ENCODE measurements at places on chromosomes 7 and 10.

- no peak for DNase-seq
Observed at GRCh38 chr10:49446031-49446430, 50.1 kb upstream of the DRGX start.

GRCh38 chr7:110813986-110814385, 276.9 kb upstream of the LRRN3 start:
- no peak for DNase-seq

- peak; percentile 89 for DNase-seq
Observed at GRCh38 chr7:105589356-105590077, 8.2 kb upstream of the EFCAB10 start.

GRCh38 chr7:42232275-42232674, 4.7 kb downstream of the GLI3 start:
- no peak for DNase-seq

- DNase-seq = no peak
Observed at GRCh38 chr7:157436763-157437480, 100.1 kb downstream of the DNAJB6 start.

DNA sequence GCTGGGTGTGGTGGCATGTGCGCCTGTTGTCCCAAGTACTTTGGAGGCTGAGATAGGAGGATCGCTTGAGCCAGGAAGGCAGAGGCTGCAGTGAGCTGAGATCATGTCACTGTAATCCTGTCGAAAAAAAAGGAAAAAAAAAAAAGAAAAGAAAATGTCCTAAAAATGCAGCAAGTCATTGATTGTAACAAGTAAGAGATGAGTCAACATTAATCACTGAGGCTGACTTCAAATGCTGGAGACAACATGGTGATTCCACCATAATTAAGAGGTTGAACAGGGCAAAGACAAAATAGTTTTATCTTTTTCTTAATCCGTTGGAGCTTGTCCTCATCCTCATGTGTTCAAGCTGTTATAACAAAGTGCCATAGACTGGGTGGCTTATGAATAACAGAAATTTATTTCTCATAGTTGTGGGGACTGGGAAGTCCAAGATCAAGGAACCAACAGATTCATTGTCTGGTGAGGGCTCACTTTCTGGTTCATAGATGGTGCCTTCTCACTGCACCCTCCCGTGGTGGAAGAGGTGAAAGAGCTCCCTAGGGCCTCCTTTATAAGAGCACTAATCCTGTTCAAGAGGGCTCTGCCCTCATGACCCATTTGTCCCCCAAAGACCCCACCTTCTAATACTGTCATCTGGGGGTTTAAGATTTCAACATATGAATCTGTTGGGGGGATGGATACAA, 60.3 kb downstream of the TBXAS1 start:
- DNase-seq = no peak

- no peak for DNase-seq
Observed at GRCh38 chr10:67936416-67936815, 52.0 kb downstream of the SIRT1 start.

DNA sequence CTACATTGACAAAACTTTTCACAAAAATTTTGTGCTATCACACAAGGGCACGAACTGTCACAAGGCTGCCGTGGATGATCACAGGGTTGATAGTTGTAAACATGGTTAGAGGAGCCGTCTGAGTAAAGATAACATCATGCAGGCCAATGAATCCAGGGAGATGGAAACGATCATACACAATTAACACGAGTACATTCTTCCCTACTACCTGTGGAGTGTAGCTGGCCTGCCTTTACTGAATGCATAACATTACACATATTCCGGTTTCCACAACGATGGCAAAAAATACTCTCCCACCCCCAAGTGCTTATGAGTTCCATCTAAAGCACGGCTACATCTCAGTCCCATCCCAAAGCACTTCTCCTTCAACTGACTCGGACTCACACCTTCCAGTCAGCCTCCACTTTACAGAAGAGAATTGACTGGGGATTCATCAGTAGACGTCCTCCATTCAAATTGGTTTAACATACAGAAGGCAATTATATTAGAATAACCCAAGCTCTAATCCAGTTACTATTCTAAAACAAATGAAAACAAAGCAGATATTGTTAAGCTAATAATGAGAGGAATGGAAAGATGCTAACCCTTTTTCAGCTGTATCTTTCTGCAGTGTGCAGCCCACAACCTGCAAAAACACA, 69.0 kb downstream of the EZH2 start:
- DNase-seq = no peak

DNA sequence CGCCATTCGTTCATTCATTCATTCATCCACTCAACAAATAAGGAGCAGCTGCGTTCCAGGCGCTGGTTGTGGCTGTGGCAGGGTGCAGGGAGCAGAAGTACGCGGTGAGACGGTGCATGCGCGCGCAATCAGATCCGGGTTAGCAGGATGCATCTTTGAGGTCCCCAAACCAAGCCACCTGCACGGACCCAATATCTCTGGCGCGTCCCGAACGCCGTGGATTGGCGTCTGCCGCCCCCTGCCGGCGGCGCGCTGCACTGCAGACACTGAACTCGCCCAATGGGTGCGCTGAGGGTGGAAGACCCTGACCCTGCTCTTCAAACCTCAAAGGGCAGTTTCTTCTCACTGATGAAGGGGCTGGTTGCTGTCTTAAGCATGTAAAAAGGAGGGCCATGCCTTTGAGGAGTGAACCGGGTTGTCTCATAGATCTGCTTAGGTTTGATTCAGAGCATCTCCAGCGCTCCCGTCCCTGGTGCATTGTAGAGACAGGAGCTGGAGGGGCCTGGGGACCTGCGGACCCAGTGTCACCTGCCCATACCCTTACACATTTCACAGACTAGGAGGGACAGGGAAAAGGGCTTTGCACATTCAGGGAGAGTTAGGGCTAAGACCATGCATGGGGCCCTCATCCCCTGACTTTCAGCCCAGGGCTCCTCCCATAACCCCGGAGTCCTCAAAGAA, 102.5 kb downstream of the RAMP3 start:
- DNase-seq = no peak

DNA sequence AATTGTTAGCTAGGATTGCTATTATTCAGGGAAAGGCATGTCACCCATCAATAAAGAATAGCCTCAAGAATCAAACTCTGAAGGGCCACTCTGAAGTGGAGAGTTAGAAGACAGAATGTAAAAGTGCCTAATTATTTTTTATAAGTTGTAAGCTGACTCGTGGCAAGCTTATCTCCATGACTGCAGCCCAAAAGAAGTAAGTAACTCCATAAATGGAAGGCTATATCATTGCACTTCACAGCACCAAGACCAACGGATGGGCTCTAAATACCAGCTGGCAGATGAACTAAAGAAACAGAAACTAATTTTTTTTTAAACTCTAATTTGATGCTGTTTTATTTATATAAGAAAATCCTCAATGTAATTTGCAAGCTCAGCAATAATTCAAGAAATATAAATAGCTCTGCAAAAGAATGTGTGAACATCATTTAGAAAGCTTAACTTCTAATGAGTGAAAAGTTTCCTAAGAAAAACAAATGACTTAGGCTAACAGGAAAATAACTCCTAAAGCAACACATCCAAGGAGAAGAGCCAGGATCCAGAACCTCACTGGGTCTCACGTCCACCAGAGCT, 165.5 kb downstream of the SNX13 start:
- peak; percentile 67 for DNase-seq

GRCh38 chr10:124742413-124743190, 1.6 kb downstream of the FAM53B start:
- no peak for DNase-seq

- DNase-seq = no peak
Observed at GRCh38 chr10:63375458-63375857, 90.3 kb downstream of the JMJD1C start.

DNA sequence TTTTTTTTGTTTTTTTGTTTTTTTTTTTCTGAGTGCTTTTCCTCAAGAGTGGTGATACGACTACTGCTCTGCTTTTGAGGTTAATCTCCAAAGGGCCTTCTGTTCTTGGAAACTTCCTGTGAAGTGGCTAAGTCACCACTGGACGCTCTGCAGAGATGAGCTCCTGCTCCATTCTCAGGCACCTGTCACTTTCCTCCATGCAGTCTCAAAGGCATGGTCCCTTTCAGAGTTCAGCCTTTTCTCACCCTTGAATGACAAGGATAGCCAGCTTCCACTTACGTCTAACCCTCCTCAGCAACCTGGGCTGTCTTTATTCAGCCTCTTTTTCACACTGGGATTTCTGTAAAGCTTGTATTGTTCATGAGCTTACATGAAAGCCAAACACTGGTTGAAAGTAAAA, 65.8 kb downstream of the BMPER start:
- DNase-seq = no peak

- DNase-seq = no peak
Observed at GRCh38 chr10:100522107-100522801, 2.6 kb upstream of the SEC31B start.

DNA sequence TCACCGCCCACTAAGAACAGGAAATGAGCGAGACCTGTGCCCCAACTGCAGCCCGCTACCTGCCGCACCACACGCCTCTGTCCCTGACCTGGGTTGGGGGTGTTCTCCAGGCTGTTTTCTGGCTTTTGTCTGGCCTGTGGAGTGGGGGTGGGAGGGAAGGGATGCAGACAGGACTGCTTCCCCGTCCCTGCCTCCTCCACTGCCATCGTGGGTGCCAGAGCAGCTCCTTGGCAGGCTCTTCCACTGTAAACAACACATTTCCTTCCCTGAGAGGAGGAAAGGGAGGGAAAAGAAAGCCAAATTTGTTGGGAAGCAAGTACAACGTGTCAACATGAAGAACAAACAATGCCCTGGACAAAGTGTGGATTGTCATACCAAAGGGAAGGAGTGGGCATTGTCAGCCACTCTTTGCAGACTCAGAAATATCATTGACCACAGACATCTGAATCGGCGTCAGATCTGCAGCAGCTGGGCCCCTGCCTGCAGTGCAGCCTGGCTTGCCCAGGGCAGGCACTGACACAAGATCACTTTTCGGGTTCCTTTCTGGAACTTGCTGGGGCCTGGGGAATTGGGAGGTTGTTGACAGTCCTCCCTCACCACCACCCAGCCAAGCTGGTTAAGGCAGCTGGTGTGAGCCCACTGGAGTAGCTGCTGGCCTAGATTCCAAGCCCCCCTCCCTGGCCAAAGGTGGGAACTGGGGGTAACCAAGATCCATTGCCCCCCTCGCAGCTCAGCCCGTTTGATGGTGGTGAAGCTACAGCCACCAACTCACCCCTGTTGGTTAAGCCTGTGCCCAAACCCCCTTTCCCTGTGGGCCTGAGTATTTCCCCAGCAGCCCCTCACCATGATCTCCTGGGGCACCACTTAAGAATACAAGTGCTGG, 22.6 kb upstream of the TRIM8 start:
- no peak for DNase-seq

DNA sequence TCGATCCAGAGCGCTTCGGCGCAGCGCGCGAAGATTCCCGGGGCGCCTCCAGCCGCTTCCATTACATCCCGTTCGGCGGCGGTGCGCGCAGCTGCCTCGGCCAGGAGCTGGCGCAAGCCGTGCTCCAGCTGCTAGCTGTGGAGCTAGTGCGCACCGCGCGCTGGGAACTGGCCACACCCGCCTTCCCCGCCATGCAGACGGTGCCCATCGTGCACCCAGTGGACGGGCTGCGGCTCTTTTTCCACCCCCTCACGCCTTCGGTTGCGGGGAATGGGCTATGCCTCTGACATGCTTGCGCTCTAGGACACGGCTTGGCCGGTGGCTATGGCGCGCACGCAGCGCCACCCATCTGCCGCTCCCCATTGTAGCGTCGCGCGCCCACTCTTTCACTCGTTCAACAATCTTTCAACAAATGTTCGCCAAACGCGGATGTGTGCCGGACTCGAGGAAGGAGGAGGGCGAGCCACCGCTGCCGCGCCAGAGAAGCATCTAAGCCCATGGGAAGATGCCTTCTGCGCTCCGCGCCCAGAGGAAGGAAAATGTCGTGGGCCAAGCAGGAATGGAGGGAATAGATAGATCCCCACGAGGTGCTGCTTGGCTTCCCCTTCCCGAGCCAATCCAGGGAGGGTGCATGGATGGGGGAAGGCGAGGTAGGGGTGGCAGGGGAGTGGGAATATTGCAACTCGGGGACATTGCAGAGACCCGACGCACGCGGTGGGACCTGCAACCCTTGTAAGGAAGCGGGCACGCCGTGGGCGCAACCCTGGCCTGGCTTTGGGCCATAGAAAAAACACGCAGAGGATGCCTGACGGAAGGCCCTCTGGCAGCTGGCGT, 5.1 kb upstream of the CYP26A1 start:
- no peak for DNase-seq

DNA sequence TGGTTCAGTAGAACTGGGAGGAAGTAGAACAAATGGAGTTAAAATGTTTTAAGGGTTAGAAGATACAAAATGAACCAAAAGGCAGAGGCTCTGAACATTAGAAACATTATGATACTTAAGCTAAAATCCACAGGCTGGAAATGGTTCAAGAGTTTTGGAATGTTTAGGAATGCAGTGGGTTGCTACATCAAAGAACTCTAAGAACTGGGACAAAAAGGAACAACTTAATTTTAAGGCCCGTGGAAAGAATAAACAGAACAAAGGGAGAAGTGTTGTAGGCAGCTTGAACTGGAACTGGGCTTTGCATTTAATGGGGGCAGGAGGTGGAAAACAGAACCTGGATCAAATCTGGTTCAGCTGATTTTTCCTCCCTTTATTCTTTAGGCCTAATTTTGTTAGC, 3.5 kb upstream of the C7orf25 start:
- DNase-seq = no peak

- no peak for DNase-seq
Observed at GRCh38 chr10:69508738-69509340, 57.6 kb downstream of the TSPAN15 start.

GRCh38 chr7:157712666-157713235, 375.9 kb downstream of the DNAJB6 start:
- DNase-seq = no peak

GRCh38 chr7:20299647-20300312, 30.9 kb upstream of the ITGB8 start:
- no peak for DNase-seq

DNA sequence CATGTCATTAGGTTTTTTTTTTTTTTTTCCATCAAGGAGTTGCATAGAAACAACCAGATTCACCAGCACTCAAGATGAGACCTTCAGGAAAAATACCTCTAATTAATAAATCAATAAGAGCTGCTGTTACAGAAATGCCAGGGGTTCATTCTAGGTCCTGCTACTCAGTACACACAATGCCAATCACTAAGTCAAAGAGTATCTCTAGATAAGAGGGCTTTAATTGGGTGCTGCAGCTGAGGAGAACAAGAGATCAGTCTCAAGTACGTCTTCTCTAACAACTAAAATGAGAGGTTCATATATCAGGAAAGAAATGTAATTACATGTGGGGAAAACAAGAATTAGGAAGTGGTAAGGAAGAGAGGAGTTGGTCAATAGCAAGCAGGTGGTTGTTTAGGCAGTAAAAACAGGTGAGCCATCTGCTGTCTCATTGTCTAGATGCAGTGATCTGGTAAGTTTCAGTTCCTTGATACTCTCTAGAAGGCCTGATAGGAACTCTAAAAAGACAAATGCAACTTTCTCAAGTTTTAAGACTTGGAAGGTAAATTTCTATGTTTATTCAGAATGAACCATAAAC, 272.9 kb upstream of the ZWINT start:
- DNase-seq = peak; percentile 78

GRCh38 chr10:24256619-24257107, 47.7 kb downstream of the KIAA1217 start:
- DNase-seq = no peak

DNA sequence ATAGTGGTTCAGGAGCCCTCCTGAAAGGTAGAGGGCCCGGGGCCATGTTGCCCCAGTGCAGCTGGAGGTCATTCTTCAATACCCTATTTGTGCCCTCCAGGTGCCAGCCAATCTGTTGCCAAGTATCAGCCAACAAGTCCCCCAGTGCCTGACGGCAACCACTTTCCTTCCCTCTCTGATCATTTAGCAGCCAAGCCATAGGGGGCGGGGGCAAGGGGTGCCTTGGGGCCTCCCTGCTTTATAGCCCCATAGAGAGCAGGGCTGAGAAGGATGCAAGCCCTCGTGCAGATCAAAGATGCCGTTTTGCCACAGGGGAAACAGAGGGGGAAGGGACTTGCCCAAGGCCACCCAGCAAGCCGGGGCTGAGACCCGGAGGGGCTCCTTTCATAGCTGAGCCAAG, 149.0 kb upstream of the CHST15 start:
- no peak for DNase-seq

Measured in DMS79 (cell line).